ENCODE measurements at places on chromosomes 3 and 15.

- ATAC-seq, result no peak
Measured at GRCh38 chr3:59774634-59775033, 724.8 kb upstream of the CFAP20DC start.

- no peak for ATAC-seq
Measured at GRCh38 chr15:63507878-63508818, 3.8 kb downstream of the USP3 start.

GRCh38 chr15:85142312-85142711 is 160.7 kb downstream of the PDE8A start:
- ATAC-seq, result no peak

GRCh38 chr3:69033470-69033869 is 18.7 kb downstream of the TMF1 start:
- peak; percentile 51 for ATAC-seq

DNA sequence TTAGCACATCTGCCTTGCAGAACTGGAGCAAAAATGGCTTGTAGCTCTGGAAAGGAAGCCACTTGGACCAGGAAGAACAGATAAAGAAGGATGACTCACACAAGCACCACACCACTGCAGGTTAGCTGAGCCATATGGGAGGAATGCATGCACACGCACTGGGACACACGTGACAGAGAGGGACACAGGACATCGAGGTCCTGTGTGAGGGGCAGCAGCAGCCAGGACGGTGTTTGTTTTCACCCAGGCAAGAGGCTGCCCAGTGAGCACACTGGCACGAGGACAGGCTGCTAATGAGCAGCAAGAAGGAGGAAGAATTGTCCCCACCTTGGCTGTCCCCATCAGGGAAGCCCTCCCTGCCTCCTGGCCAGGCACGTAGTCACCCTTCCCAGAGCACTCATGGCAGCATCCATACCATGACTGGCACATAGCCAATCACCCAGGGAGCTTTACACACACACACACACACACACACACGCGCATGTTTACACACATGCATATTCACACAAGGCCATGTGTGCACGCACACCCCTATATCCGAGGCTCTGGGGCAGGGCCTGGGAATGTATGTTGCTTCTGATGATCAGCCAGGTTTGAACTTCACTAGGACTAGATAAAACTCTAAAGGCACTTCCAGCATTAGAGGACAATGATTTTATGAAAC is 24.0 kb upstream of the SPTBN5 start:
- no peak for ATAC-seq

DNA sequence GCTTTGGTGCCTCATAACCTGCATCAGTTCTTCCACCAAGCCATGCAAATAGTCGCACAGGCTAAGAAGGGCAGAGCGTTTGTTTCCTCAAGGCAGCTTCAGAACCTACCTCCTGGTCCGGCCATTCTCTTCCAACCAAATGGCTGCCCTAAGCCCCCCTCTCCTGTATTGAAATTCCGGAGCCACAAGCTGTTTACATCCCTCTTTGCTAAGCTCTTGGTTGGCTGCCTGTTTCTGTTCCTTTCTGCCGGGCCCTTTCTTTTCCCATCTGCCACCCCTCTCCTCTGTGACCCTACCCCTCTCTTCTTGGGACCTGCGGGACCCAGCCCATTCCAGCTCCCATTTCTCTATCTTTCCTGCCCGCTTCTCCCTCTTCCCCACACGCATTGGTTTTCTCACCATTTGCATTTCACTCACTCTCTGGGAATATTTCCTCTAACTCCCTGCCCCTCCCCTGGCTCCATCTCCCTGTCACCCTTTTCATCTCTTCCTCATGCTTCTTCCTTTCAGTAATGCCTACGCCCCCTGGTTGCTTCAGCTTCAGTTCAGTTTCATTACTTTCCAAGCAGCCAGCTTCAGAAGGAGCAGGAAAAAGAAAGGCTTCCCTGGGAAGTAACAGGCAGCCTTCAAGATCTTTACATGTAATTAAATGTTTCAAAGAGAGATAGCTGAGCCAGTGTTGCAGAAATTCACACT is 113.5 kb downstream of the RAB11A start:
- ATAC-seq, result no peak

- ATAC-seq, result no peak
Measured at GRCh38 chr15:36465304-36465703, 114.1 kb upstream of the CDIN1 start.

- peak; percentile 93 for ATAC-seq
Measured at GRCh38 chr15:82809308-82810060, at the start of gene WHAMM. Gene WHAMM, plus strand, starts transcription at chr15:82809628. Its CDS starts 99 bp downstream, at chr15:82809727.

GRCh38 chr3:155382396-155383042 is 89.0 kb upstream of the STRIT1 start:
- ATAC-seq, result no peak

DNA sequence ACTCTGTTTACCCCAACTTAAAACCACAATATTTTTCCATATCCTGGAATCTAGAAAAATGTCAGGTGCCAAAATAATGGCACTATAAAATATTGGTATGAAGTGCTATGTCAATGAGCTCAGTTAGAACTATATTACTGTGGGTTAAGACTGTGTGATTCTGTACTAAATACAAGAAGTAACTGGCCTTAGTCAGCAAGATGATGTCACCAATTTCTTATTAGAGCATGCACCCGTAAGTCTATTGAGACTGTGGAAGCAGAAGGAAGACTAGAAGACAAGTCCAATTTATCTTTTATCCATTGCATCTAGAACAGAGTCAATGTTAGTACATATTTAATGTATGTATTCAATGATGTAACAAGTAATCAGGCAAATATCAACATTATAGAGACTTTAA is 25.0 kb downstream of the LRRC58 start:
- peak; percentile 35 for ATAC-seq

Measured in activated CD4-positive, CD25-positive, alpha-beta regulatory T cell treated with anti-CD3 and anti-CD28 coated beads, Interleukin-2, amount 50 U/mL, for 24 hours (primary cell).